ENCODE measurements at places on chromosomes 7 and 10.

- DNase-seq, result no peak
Observed at GRCh38 chr10:44742248-44742647, 168.9 kb upstream of the TMEM72 start.

DNA sequence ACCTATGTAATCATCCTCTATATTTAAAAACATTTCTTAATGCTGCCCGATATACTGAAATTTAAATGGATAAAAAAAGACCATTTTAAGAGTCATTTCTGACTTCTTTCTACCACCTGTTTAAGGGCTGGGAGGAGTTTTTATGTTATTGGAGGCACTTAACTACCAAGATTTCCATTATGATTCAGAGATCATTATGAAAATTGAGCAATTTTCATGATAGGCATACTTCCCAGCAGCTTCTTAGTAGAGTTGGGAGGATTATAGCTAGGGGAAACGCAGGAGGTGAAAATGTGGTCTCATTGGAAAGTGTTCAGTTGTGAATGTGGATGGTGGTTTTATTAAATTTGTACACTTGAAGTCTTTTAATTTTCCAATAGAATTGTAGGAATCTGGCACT lies 28.4 kb upstream of the FAM204A start:
- DNase-seq, result no peak

DNA sequence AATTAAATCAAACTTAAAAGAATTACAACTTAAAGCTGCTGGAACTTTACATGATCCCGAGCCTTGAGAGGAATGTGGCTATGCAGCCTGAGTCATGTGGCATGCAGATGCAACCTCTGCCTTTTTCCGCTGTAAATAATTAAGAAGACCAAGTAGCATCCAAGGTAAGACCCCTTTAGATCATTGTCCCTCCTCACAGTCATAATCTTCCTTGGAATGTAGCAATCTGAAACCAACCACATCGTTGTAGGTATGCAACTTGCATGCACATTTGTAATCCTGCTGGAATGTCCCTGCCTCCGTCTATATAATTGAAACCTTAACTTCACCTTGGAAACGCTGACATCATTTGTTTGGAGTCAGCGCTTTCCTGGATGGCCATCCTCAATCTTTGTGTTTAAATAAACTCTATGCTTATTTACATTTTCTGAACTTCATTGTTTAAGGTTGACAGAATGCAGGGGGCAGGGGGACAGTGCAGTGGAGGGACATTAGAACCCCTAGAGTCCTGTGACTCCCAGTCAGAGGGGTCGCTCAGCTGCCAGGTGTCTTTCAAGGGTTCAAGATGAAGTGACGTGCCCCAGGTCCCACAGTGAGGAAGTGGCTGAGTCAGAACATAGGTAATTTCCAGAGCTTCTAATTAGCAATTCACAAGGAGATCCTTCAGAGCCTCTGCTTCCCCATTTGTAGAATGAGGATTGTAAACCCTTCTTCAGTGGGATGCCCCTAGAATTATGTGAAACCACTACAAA lies 110.7 kb downstream of the RALA start:
- no peak for DNase-seq

- no peak for DNase-seq
Observed at GRCh38 chr7:138400400-138400886, 59.6 kb upstream of the TRIM24 start.

DNA sequence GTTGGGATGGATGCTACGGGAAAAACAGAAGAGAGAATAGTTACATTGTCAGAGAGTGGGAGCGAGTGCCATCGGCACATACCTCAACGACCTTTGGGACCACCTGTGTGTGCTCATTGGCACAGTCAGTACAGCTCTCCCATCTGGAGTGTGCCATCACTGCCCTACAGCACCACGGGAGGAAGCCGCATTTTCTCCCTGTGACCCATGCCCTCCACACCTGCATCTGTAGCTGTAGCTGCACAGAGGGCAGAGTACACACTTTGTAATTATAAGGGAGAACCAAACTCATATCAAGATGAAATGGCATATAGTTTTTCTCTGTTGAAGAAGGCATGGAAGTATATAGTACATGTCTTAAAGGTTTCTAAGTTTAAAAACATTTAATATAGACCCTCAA lies 207.4 kb downstream of the LHFPL3 start:
- no peak for DNase-seq

DNA sequence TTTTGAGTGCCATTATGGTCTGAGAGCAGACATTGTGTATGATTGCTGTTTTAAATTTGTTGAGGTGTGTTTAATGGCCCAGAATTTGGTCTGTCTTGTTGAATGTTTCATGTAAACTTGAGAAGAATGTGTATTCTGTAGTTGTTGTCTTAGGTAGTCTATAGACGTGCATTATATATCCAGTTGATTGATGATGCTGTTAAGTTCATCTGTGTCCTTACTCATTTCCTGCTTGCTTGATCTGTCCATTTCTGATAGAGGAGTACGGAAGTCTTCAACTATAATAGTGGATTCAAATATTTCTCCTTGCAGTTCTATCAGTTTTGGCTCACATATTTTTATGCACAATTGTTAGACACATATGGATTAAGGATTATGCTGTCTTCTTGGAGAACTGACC lies 16.0 kb downstream of the PTPN12 start:
- no peak for DNase-seq

- DNase-seq, result no peak
Observed at GRCh38 chr7:141363748-141364147, 187.5 kb upstream of the AGK start.

DNA sequence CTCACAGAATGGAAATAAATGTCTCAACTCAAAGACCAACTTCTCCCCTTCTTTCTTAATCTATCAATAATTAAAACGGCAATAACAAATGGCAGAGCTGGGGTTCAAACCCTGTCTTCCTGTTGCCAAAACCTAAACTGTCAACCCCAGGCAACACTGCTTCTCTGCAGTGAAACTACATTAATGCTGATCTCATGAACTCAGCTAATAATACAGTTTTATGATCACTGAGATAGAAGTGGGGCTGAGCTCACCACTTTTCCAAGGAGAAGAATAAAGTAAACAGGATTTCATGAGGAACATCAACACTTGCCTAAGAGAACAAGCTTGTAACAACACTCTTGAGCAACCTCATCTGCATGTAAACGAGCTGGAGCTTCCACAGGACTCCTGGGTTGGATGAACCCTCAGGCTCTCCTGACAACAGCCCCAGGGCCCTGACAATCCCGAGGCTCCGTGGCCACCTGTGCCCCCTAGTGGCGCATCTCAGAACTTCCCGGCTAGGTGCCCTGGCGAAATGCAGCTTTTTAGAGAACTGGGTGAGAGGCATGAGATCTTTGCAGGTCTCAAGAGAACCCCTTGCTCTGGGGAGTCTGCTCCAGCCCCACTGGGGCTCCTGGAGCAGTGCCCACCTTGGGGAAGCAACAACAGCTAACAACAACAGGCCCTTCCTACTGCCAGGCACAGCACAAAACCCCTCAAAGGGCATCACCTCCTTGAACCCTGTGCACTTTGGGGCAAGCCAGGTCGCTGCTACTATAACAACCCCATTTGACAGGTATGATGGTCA lies 169.3 kb downstream of the SH3PXD2A start:
- peak; percentile 39 for DNase-seq

GRCh38 chr7:43625980-43626379 lies 43.1 kb downstream of the STK17A start:
- DNase-seq, result no peak

DNA sequence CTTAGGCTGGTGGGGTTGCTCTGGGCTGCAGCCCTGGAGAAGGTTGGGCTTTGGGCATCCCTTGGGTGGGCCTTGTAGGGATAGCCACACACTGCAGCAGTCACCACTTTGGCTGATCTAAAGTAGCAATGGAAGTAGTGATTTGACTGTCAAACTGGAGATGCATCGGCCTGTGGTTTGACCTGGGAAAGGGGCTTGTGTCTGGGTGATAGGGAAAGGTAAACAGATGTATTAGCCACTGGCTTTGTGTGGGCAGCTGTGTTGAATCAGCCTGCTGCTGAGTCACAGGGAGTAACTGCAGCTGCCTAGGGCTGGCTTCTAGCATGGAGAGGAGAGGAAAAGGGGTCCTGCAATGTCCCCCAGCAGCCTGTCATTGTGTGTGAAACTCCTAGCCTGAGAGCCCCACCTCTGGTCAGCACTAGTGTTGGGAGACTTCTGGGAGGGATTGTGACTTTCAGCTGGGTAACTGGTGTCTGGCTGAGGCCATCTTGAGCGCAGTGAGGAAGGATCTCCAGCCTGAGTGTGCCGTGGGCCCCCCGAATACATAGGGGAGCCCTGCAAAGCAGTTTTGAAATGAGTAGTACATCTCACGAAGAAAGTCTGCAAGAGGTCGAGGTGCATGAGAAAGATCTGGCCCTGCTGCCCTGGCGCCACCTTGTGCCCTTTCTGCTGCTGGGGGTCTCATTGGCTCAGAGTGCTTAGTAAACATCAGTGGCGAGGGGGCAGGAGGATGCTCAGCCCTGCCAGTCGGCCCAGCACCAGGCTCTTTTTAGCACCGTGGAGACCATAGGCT lies 117.3 kb downstream of the FANK1 start:
- DNase-seq, result no peak

DNA sequence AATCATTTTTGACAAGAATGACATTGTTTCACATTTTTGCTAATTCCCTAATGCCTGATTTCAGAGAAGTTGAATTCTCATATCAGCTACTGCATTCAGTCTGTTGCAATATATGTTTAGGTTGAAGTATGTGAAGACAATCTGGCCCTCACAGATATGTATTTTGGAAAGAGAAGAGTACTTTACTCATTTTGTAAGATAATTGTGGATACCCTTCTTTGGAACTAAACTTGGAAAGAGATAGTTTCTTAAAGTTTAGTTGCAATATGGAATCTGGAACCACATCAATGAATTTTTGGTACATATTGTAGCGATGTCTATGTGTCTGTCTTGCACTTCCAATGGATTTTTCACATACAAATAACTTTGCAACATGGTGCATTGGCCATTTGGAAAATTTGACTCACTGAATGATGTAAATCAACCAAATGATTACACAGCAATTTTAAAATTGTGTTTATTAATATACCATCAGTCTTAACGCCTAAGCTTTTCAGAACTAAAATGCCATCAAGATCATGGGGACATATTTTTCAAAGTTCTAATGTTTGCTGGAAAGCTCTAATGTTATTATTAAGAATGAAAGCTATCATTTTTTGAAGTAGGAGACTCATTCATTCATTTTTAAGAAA lies 39.3 kb upstream of the TMEM26 start:
- DNase-seq, result no peak

DNA sequence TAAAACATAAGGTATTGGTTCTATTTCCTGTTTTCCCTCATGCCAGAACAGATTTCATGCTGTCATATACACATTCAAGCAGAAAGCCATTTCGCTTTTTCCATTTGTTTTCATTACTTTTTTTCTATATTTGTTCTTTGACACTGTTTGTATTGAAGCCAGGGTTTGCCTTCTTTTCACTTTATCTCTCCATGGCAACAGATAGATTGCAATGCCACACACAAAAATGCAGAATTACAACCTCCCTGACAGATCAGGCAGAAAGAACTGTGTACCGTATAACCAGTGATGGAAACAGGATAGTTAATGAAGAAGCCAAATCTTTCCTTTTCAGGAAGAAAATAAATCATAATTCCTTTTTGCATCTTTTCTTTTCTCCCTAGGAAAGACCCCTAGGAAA lies 103.0 kb upstream of the PCGF5 start:
- no peak for DNase-seq

GRCh38 chr10:72690071-72690755 lies 1.7 kb upstream of the MCU start:
- DNase-seq, result no peak

GRCh38 chr7:77800158-77800557 lies 1.6 kb downstream of the PHTF2 start:
- no peak for DNase-seq

- DNase-seq, result no peak
Observed at GRCh38 chr7:143455491-143455890, 12.2 kb downstream of the TAS2R60 start.

- DNase-seq, result peak; percentile 16
Observed at GRCh38 chr7:107879400-107880035, 11.5 kb upstream of the DLD start.

GRCh38 chr7:2641406-2642393 lies 9.9 kb downstream of the TTYH3 start:
- no peak for DNase-seq

DNA sequence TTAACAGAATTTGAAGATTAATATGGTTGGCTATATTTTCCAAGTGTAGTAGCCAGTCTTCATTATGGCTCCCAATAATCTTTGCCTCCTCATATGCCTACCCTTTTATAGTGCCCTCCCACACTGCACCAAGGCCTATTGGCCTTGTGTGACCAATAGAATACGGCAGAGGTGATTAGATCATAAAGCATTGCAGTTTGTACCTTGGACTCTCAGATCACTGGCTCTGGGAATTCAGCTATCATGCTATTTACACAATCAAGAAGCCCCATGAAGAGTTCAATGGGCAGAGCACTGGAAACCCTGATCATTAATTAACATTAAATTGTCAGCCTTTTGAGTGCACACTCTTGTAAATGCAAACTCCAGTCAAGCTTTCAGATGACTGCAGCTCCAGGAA lies 154.5 kb upstream of the MAGI2 start:
- no peak for DNase-seq

- DNase-seq, result no peak
Observed at GRCh38 chr7:40356312-40356711, 221.5 kb downstream of the SUGCT start.

GRCh38 chr7:26460351-26461085 lies 168.9 kb downstream of the SNX10 start:
- no peak for DNase-seq

DNA sequence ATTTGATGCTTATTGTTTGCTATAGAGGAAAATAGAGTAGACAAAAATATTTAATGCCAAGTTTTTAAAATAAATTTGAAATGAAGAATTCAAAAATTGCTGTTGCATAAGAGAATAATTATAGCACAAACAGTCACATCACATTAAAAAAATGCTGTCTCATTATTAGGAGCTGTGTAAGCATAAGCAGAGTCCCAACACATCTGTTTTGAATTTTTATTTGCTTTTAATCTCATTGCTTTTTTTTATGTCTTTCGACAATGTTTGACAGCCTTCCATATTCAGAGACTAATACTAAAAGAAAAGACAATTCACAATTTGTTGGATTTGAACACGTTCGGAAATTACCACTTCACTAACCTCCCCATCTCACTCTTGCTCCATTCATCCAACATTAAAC lies 143.5 kb downstream of the TFPI2 start:
- DNase-seq, result no peak

- no peak for DNase-seq
Observed at GRCh38 chr7:156282816-156283215, 357.8 kb upstream of the RNF32 start.

GRCh38 chr10:36129051-36129450 lies 487.0 kb upstream of the FZD8 start:
- no peak for DNase-seq
